ENCODE measurements at places on chromosomes 1 and 21. TPM values are rescaled to one million over a fixed set of nuclear protein-coding genes. Genes with fewer than 3 reads are reported as not detected.

The CDCA8 gene
- 47.7 TPM for total RNA-seq

- H3K27me3 ChIP-seq, result no peaks in the 10 kb centered on the region
- no peak overlapping the region for H3K27ac ChIP-seq
- no peaks in the 10 kb centered on the region for H3K36me3 ChIP-seq
- no peak overlapping the region for H3K4me3 ChIP-seq
Measured at GRCh38 chr1:109151146-109151990, 37.5 kb downstream of the ELAPOR1 start.

DNA sequence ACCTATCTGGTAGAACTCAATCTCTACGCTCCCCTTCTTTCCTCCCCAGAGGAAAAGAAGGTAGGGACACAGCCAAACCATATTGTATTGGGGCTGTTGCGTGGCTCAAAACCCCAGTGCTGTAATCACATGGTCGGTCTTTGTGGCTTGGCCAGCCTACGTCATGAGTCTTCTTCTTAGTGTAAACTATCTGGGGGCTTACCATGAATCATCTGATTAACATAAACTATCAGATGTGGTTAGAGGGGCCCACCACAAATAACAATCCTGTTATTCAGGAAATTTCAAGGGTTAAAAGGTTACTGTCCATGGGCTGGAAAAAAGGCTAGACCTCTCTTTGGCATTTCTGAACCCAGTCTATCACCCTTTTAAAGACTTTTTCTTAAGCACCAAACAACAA is 49.5 kb upstream of the GPR52 start:
- DNase-seq, result no peak
- no peaks in the 10 kb centered on the region for H3K4me1 ChIP-seq
- no peaks in the 10 kb centered on the region for H3K27me3 ChIP-seq
- no peaks in the 10 kb centered on the region for H3K36me3 ChIP-seq
- no peak overlapping the region for H3K27ac ChIP-seq

- H3K4me1 ChIP-seq, result no peaks in the 10 kb centered on the region
- H3K4me3 ChIP-seq, result no peak overlapping the region
- H3K27ac ChIP-seq, result no peak overlapping the region
- peaks cover 41% of the 10 kb centered on the region for H3K36me3 ChIP-seq
- DNase-seq, result no peak
- no peaks in the 10 kb centered on the region for H3K27me3 ChIP-seq
Measured at GRCh38 chr1:36269408-36269838, 36.7 kb upstream of the SH3D21 start.

- no peaks in the 10 kb centered on the region for H3K27me3 ChIP-seq
- no peak overlapping the region for H3K27ac ChIP-seq
- no peak for DNase-seq
- H3K36me3 ChIP-seq, result no peaks in the 10 kb centered on the region
Measured at GRCh38 chr1:98921817-98922216, 82.8 kb downstream of the PLPPR5 start.

DNA sequence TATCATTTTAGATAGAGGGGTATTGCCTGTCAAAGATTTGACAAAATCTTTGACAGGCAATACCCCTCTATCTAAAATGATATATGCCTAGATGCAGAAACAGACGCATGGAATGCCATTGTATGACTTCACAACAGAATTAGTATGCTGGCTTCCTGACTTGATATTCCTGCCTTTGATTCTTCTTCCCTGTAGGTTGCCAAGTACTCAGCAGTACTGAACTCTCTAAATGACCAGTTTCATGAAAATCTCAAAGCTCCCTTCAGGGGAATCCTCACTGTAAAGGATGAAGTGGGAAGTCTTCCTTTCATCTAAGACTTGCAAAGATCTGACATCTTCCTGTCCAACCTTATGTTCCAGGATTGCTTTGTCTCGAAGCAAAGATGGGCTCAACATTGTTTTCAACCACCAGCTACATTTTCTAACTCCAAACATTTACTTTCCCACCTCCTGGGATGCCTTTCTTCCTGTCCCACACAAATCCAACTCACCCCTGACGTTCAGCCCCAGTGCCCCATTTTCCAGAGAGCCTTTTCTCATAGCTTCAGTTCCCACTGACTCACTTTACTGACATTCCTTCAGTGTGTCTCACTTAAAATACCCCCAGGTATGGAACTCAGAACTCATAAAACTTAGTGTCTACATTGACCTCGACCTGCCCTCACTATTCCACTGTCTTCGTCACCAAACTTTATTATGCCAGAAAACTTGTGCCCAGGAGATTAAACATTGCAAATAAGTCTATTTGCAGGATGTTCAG is 67.3 kb upstream of the KCNJ6 start:
- no peak for DNase-seq
- H3K4me3 ChIP-seq, result no peak overlapping the region
- H3K27me3 ChIP-seq, result no peaks in the 10 kb centered on the region
- no peaks in the 10 kb centered on the region for H3K36me3 ChIP-seq
- H3K4me1 ChIP-seq, result no peaks in the 10 kb centered on the region

DNA sequence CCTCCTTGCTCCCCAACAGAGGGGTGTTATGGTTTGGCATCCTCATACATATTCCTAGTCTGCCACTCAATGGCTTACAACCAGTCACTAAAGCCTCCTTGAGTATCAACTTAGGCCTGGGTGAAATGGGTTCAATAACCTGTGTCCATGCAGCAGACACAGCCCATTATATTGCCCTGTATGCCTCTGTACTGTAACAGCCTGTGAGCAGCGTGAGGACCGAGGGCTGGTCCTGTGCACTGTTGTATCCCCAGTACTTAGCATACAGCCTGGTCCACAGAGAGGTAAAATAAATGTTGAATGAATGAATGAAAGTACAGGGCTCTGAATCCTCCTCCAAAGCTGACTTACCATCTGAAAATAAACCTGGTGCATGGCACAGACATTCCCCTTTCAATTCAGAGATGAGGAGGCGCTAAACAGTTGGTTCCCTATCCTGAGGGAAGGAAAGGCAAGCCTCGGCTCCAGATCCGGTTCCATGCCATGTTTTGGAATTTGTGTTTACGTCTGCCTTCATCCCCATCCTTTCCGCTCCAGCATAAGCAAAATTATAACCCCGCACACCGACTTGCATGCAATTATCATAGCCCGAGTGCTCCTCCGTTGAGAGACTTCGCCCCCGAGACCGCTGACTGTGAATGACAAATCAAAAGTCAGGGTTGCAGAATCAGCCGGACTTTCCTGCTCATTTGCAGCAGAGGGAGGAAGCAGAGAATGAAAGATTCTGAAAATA is 45.0 kb upstream of the DNAJC6 start:
- H3K4me3 ChIP-seq, result peak overlapping the region; percentile 84
- H3K27ac ChIP-seq, result no peak overlapping the region
- peak; percentile 67 for DNase-seq
- no peaks in the 10 kb centered on the region for H3K36me3 ChIP-seq

All from H9 (cell line).